Upper lobe of left lung (tissue), 6 donors: ENCODE measurements at places on chromosomes 5 and 9. TPM values are rescaled to one million over a fixed set of nuclear protein-coding genes. Genes with fewer than 3 reads are reported as not detected.

Gene IGFBPL1
- 2.6 TPM for total RNA-seq

DNA sequence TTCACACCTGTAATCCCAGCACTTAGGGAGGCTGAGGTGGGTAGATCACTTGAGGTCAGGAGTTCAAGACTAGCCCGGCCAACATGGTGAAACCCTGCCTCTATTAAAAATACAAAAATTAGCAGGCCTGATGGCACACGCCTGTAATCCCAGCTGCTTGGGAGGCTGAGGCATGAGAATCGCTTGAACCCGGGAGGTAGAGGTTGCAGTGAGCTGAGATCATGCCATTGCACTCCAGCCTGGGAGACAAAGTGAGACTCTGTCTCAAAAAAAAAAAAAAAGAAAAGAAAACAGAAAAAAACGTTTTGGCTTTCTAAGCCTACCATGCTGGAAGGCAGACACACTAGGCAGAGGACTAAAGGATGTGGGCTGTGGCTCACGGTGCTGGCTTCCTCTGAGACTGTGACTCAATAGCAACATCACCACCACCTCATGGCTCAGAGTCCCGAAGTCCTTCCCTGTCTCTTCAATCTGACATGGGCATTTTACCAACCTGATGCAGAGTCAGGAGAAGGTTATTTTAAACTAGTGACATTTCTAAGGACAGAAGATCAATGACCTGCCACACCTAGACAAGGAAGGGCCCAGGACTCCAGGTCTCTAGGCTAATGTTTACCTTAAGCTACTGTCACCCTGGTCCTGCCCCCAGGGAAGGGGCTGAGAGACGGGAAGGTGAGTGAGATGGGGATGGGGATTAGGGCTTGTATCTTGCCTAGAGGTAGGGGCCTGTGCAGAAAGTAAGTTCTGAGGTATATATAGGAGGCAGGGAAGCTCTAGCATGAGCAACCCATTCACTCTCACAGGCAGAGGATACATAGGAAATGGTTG, 3.7 kb downstream of the ECSCR start:
- no peak overlapping the region for H3K4me3 ChIP-seq
- peaks cover 13% of the 10 kb centered on the region for H3K4me1 ChIP-seq
- no peaks in the 10 kb centered on the region for H3K27me3 ChIP-seq
- peak; percentile 69 for DNase-seq
- peak overlapping the region; percentile 80 for H3K27ac ChIP-seq

DNA sequence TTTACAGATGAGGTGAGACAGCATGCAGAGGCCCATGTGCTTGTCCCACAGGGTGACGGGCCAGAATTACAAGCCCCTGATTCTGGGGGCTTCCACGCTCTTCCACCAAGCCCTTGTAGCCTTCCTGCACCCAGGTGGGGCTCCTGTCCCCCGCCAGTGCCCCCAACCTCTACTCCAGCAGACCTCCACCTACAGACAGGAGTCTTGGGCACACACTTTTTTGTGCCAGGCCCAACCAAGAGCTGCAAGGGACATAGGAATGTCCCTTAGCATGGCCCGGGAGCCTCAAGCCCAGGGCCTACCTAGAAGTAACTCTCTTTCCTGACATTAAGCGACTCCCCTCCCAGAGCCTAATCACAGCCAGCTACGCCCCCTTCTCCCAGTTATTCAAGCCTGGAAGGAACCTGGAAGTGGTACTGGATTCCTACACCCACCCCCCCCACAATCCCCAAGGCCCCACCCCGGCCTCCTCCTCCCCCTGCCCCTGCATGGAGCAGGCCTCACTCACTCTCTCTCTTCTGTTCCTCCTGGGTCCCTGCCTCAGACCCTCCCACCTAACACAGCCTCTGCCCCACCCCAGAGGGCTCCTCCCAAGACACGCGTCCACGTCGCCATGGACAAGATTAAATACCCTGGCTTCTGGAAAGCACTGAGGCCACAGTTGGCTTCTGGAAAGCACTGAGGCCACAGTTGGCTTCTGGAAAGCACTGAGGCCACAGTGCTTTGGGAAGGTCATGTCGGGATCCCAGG, 30.5 kb downstream of the ADAMTS2 start:
- peaks cover 7% of the 10 kb centered on the region for H3K4me1 ChIP-seq
- no peak overlapping the region for H3K4me3 ChIP-seq
- H3K36me3 ChIP-seq = no peaks in the 10 kb centered on the region
- H3K27me3 ChIP-seq = no peaks in the 10 kb centered on the region
- H3K27ac ChIP-seq = peak overlapping the region; percentile 64

- H3K4me1 ChIP-seq = no peaks in the 10 kb centered on the region
- H3K4me3 ChIP-seq = no peak overlapping the region
- H3K27ac ChIP-seq = no peak overlapping the region
- H3K27me3 ChIP-seq = no peaks in the 10 kb centered on the region
- no peak for DNase-seq
- no peaks in the 10 kb centered on the region for H3K36me3 ChIP-seq
Measured at GRCh38 chr9:99753436-99753835, 68.2 kb upstream of the NR4A3 start.

DNA sequence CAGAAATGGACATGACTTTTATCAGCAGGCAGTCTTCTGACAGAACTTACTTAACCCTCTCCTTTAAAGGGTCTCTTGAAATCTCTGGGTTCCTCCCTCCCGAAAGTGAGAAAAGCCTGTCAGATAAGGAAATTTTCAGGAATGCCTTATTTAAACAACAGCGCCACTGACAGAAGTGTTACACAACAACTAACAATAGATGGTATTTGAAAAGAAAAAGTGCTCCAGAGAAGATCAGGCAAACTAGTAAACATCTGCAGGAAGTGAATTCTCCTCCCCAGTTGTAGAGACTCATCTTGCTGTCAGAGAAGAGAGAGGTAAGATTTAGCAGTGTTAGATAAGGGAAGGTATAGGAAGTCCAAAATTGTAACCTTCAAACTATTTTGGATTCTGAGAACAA, 107.2 kb upstream of the NFIL3 start:
- H3K36me3 ChIP-seq = no peaks in the 10 kb centered on the region
- no peaks in the 10 kb centered on the region for H3K27me3 ChIP-seq
- H3K27ac ChIP-seq = no peak overlapping the region
- H3K4me1 ChIP-seq = no peaks in the 10 kb centered on the region
